ENCODE measurements at places on chromosomes 2 and 18.

GRCh38 chr18:70998490-70998889 lies 709.6 kb downstream of the SOCS6 start:
- DNase-seq = no peak

GRCh38 chr2:88658326-88658725 lies 31.1 kb upstream of the EIF2AK3 start:
- no peak for DNase-seq

DNA sequence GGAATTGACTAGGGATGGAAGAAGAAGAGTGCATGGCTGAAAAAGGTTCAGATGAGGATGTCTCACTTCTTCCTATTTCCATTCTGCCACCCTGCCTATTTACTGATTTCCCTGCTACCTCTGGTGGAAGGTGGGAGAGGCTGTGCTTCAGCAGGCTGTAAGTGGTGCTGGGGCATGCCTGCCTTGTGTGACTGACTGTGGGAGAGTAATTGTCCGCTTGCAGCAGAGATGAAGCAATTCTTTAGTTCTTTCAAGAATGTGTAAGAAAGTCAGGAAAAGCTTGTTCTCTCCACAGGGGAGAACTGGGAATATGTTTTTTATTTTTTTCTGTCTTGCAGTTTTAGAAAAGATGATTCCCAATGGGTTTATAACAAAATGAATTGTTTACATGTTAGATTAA lies 72.5 kb upstream of the NYAP2 start:
- no peak for DNase-seq

GRCh38 chr2:85545780-85546240 lies 6.8 kb downstream of the MAT2A start:
- no peak for DNase-seq

GRCh38 chr18:58637197-58637596 lies 8.3 kb upstream of the ALPK2 start:
- DNase-seq = no peak

- peak; percentile 8 for DNase-seq
Observed at GRCh38 chr18:22342625-22343024, 75.1 kb downstream of the CTAGE1 start.

DNA sequence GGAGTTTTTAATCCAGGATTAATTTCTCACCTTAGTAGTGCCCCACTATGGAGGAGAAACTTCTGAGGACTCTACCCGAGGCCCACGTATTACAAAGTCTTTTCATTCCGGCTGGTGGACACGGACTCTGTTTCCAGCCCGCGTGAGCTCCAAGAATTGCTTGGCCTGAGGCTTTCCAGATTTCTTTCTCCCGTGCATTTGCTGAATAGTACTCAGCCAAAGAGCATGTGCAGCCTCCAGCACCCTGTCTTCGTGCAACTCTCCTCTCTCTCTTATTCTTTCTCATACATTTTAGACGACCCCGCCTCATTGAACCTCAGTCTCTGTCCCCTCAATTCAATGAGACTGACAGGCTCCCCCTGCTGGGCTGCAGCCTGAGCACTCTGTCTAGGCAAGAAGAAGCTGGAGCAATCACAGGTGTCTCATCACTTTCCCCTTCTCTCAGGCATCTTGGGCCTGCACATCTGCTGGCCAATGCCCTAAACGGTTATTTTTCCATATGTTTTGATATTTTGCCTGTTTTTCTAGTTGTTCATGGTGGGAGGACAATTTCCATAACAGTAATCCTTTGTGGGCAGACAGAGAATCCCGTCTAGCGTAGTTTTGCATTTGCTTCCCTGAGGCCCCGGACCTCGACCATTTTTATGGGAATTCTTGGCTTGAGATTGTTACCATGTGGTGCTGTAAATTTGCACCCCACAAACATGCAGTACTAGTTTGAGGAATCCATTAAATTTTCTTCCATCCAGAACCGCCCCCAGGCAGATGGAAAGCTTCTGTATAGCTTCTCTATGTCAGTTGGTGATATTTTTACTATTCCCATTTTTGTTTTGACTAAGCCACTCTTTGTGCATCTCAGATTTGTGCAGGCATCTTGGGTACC lies 50.1 kb upstream of the LPIN2 start:
- peak; percentile 11 for DNase-seq

- peak; percentile 15 for DNase-seq
Observed at GRCh38 chr18:34694591-34695165, 15.4 kb upstream of the DTNA start.

DNA sequence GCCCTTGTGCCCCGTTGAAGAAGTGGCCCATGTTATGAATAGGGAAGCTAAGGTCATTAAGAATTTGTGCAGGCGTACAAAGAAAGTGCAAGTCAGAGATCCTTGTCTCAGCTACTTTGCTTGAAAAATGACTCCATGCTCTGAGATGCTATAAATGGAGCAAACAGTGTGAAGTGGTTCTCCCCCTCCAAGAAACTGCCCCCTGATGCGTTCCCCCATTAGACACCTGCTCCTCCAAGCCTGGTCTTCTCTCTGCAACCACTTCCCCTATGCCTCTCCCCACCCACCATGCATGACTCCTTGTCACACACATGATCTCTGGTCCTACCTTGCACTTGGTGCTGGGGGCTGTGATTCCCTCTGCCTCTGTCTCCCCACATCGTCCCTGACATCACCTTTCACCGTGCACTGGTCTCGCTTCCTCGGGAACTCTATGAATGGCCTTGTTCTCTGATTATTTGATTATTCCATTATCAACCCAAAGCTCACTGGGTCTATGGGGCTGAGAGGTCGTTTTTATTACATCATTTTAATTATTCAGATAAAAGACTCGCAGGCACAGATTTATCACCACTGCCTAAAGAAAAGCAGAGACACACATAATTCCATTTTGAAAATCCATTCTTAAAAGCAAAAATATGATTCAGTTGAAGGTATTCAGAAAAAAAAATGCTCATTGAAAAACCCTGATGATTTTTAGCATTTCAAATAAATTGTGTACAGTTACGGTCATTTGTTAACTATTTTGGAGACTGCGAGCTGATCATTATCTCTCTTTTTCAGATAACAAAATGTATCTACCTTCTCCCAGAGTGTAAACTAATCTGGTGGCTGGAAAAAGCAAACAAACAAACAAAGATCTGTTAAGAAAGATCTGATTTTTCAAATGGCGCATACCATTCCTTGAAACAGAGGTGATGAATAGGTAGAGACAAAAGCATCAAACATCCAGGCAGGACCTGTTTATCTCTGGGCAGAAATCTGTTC lies 294.9 kb downstream of the SOX11 start:
- DNase-seq = no peak

DNA sequence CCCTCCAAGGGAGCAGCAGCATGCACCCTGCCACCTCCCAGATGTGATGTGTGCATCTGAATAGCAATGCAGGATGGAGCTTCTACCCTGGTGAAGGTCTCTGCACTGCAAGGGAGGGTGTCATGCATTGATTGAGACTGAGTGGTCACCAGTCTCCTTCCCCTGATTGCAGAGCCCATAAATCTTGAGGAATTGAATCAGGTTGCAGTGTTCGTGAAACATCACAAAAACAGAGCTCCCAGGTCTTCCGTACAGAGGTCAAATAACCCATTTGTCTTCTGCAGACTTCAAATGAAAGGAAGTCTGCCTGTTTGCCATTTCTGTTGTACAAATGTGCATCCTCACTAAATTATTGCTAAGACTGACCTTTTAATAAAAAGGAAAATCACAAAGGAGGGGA lies 136.8 kb downstream of the WDSUB1 start:
- no peak for DNase-seq

DNA sequence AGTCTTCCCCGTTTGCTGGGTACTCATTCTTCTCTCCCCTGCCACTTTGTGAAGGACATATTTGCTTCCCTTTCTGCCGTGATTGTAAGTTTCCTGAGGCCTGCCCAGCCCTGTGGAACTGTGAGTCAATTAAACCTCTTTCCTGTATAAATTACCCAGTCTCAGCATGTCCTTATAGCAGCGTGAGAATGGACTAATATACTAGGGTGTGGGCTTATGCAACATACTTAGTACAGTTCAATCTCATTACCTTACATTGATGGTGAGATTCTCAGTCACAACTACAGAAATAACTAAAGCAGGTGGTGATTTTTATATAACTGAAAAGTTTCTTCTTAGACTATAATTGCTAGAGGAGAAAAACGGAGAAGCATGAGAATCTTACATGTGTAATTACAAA lies 237.9 kb upstream of the MMADHC start:
- DNase-seq = no peak
